Progenitor cell of endocrine pancreas (in vitro differentiated cells): ENCODE measurements at places on chromosomes 12 and 14. TPM values are rescaled to one million over a fixed set of nuclear protein-coding genes. Genes with fewer than 3 reads are reported as not detected.
A peak's percentile ranks its signal among the peaks of the same experiment; 100 is the strongest.

- no peak for DNase-seq
These were observed 14.3 kb upstream of the PPP1R13B start for GRCh38 chr14:103861413-103862392.

- DNase-seq, result no peak
These were observed 209.7 kb downstream of the PRKD1 start for GRCh38 chr14:29717901-29718300.

DNA sequence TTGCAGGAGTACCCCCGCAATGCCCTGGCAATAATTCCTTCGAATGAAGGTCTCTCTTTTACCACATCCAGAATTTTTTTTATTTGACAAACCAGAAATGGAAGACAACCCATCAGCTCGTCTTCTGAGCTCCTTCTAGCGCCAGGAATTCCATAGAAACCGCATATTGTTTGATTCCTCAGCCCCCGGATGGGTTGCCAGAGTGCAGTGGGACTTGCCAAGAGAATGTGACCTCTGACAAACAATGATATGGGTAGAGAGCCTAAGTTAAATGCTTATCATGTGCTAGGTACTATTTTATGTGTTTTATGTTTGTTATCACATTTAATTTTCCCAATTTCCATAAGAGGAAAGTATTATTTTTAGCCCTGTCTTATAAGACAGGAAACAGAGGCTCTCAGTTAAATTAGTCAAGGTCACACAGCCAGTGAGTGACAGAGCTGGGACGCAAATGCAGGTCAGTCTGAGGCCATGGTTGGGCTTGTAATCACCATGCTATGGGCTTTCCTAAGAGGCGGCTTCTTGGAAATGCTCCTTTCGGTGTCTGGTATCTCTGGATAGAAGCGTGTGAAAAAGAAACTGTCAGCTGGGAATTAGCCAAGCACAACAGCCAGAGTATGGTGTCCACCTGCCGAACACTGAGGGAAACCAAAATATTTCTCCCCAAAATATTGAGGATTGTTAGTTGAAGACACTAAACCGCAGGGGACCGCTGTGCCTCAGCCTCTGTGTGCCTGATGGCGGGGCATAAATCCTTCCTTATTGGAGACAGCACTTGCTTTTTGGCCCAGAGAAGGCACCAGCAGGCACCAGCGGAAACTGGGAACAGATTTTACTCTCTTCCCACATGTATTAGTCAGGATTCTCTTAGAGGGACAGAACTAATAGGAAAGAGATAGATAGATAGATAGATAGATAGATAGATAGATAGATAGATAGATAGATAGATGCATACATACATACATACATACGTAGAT, 29.4 kb upstream of the ETFBKMT start:
- no peak for DNase-seq

DNA sequence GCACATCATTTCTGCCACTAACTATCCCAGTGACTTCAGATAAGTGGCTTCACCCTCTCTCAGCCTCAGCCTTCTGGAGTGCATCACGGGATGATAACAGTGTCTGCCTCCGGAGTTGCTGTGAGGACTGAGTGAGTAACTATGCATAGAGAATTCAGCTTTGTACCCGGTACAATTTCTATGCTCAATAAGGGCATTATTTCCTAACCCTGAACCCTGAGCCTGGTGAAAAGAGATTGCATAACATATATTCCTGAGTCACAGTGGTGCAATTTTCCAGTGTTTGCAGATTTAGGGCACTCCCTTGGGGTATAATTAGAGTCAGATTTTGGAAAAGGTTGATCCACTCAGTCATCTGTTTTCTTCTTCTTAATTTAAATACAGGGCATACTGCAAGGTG, 181.1 kb downstream of the PTPN11 start:
- DNase-seq, result no peak

DNA sequence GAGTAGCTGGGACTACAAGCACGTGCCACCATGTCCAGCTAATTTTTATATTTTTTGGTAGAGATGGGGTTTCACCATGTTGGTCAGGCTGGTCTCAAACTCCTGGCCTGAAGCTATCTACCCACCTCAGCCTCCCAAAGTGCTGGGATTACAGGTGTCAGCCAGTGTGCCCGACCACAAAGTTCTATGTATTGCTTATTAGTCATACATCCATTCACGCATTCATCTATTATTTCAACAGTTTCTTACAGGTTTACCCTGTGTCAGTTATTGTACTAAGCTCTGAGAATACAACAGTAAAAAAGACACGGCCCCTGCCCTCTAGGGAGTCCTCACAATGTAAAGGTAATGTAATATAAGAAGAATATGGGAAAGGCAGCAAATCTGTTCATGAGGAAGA, 188.9 kb upstream of the BTG1 start:
- no peak for DNase-seq

GRCh38 chr12:128850400-128850799, 2.9 kb upstream of the GLT1D1 start:
- no peak for DNase-seq

DNA sequence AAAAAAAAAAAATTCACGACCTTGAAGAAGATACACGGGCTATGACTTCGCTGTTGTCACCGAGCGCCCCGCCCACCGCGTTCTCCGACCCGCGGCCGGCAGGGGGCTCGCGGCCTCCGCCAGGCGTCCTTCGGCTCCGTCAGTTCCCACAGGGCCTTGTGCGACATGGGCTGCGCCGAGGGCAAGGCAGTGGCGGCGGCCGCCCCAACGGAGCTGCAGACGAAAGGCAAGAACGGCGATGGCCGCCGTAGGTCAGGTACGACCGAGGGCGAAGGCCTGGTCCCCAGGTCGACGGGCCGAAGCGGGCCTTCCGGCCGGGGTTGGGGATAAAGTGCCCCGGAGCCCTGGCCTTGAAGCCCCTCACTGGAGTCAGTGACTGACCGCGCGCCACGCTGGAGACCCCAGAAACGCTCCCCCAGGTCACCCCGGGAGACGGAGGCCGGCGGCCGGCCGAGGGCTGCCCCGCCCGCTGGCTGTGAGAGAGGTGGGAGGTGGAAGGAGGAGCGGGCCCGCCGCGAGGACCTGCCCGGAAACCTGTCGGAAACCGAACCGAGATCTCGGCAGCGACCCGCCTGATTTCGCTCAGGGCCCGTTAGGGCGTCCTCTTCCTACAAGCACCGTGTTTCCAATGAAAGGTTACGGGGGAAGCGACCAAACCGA, at the start of gene TXNRD1:
TSS of gene TXNRD1 (plus strand) at position 142 of the 660 bp plus-strand sequence. CDS start at position 166, 24 bp downstream.
- peak; percentile 75 for DNase-seq

GRCh38 chr12:87363497-87364084, 665.6 kb downstream of the C12orf50 start:
- no peak for DNase-seq

GRCh38 chr12:19909418-19909817, 458.9 kb upstream of the PDE3A start:
- DNase-seq, result no peak

GRCh38 chr12:51678086-51678724, 87.2 kb downstream of the SCN8A start:
- no peak for DNase-seq

GRCh38 chr14:22159099-22159498, 429.9 kb downstream of the DAD1 start:
- no peak for DNase-seq

DNA sequence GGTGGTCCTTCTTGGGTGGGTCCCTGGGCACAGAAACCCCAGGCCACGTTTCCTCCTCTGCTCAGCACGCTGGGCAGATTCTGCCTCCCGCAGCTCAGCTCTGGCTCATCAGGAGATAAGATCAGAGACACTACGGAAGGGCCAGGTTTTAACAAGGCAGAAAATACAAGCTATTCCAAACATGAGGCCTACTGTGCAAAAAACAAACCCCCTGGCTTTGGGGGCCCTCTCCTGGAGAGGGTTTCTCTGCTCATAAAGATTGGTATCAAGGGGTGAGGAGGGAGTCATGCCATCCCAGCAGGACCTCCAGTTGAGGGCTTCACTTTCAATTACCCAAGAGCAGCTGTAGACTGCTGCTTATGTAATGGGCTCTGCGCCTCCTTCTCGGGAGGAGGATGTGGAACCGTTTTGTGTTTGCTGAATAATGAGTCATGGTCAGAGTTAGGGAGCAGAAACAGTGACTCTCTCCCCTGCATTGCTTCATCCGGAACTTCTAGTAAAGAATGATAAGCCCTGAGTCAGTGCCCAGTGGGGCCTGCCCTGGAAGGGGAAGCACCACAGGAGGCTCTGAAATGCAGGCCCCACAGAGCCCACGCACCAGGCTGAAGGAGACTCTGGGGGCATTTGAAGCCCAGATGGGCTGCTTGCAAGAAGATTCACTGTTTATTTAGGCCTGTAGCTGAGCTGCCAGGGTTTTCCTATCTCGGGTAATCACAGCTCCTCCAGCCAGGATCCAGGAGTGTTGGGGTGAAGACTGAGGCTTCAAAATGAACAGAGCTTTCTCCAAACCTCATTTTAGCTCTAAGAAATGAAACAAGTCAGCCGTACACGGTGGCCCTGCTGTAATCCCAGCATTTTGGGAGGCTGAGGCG, 79.3 kb downstream of the SSPN start:
- no peak for DNase-seq

Gene HSPB8
- 37.9 and 38.7 TPM in 2 replicates for total RNA-seq

Gene CMTM5
- not detected in 2 replicates for total RNA-seq

Gene ISCA2
- 34.0 and 37.2 TPM in 2 replicates for total RNA-seq
